AG08396 (cell line): ENCODE measurements at places on chromosomes 5 and 9.

DNA sequence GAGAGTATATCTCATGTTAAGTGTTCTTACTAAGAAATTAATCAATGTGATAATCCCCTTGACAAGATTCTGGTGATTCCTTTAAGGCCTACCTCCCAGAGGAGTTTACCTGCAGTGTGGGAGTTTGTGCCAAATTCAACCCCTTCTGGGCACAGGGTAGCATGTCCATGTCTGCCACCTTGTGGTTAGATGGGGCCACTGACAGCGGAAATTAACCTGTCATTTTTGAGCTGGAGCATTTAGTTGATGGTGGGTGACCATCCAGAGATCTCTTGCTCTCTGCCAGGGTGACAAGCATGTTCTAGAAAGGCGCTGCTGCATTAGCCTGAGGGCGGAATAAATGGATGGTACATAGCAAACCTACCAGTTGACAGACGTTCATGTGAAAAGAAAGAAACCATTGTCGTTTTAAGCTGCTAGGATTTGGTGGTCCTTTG, 132.2 kb downstream of the FBXO4 start:
- peak; percentile 36 for DNase-seq

- DNase-seq, result peak; percentile 88
Measured at GRCh38 chr5:134547579-134547978, 22.1 kb downstream of the JADE2 start.

DNA sequence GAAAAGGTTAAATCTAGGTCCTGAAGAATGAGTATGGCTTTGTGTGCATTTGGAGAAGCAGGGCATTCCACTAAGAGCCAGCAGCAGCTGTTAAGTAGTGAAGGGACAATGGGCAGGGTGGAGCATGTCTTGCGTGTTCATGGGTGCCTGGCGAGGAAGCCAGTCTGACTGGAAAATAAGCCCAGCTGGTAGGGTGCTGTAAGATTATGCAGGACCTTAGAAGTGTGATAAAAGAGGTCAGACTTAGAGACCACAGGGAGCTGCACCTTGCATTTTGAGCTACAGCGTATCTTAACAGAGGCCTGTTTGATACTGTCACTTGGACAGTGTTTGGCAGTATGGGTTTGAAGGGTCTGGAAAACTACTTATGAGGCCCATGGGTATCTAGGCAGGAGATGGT, 131.7 kb upstream of the ELL2 start:
- no peak for DNase-seq

- DNase-seq, result no peak
Measured at GRCh38 chr9:124613849-124614248, 106.7 kb upstream of the NR5A1 start.
